ENCODE measurements at places on chromosomes 7 and 10.

- no peak for DNase-seq
These were observed 105.5 kb downstream of the TES start for GRCh38 chr7:116315803-116316202.

DNA sequence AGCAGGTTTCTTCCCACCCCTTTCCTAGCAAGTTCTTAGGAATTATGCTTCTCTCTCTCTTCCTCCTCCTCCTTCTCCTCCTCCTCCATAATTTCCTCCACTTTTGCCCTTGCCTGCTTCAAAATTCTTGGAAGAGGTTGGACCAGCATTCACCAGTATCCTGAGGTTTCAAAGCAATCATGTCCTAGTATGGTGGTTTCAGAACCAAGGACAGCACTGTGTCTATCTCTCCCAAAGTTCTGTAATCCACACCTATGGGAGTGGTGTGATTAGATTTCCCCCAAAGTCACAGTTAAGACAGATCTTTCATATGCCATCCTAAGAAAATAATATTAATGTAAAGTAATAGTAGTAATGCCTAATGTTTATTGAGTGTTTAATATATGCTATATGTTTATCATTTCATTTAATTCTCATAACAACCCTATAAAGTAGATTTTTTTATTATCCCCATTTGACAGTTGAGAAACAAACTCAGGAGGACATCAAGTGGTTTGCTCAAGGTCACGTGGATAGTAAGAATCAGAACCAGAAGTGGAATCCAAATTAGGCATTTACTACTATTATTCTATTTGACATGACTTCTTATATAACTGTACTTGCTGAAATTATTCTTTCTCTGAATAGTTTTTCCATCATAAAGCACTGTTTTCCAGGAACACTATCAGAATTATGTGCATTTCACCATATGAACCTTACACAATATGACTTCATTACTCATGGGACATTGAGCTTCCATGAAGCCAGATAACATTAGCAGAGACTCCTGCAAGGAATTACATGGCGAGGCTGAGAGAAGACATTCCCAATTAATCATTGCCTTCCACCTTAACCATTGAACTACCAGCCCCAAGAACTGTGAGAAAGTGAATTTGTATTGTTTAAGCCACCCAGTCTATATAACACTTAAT lies 91.4 kb downstream of the IPMK start:
- DNase-seq = no peak

- DNase-seq = no peak
These were observed 68.9 kb upstream of the ADO start for GRCh38 chr10:62735464-62736167.

DNA sequence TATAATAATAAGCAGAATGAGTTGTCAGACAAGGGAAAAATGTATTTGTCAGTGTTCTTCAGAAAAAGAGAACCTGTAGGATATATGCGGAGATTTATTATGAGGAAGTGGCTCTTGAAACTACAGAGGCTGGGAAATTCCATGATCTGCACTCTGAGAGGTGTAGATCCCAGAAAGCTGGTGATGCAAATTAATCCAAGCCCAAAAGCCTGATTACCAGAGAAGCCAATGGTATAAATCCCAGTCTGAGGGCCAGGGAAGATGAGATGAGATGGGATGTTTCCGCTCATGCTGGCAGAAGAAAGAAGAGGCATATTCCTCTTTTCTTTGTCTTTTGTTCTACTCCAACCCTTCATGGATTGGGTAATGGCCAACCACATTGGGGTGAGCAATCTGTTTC lies 732.8 kb upstream of the IGFBP3 start:
- no peak for DNase-seq

- DNase-seq = no peak
These were observed 30.0 kb upstream of the TRIL start for GRCh38 chr7:28988091-28988490.

GRCh38 chr10:785861-786214 lies 96.4 kb upstream of the DIP2C start:
- no peak for DNase-seq
